Mesothelial cell of epicardium (in vitro differentiated cells): ENCODE measurements at places on chromosomes 6 and 20.

DNA sequence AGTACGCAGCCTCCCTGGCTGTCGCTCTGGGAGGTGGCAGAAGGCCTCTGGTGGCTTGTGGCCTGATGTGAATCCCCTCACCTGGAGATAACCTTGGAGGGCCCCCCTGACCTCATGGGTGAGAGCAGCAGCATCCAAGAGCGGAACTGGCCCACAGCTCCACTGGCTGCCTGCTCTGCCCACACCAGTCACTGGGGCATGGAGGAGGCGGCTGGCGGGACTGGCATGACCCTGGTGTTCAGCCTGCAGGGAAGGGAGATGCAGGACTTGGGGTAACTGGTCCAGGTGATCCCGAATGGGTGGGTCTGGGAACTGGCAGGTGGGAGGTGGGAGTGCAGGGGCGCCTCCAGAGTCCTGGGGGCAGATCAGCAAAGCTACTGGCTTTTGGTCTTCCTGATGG lies 10.6 kb upstream of the DSN1 start:
- no peak overlapping the region for H3K27ac ChIP-seq
- H3K4me1 ChIP-seq, result no peaks in the 10 kb centered on the region
- no peak for DNase-seq
- H3K4me3 ChIP-seq, result no peak overlapping the region
- H3K27me3 ChIP-seq, result no peaks in the 10 kb centered on the region

DNA sequence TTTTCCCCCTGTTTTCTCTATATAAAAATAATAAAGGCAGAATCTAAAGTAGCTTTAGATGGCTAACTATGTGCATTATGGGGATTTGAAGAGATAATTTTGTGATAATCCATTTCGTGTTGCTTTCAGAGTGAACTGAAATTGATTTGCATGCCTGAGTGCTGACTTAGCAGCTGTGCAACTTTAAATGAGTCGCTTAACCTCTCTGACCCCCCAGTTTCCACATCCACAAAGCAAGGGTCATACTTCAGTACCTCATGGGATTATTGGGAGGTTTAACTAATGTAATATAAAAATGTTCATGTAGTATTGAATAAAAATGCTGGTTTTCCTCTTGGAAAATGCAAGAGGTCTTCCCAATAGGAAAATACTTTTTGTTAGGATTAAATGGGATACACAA lies 63.8 kb upstream of the FABP7 start:
- peaks cover 37% of the 10 kb centered on the region for H3K4me1 ChIP-seq
- no peak overlapping the region for H3K4me3 ChIP-seq

DNA sequence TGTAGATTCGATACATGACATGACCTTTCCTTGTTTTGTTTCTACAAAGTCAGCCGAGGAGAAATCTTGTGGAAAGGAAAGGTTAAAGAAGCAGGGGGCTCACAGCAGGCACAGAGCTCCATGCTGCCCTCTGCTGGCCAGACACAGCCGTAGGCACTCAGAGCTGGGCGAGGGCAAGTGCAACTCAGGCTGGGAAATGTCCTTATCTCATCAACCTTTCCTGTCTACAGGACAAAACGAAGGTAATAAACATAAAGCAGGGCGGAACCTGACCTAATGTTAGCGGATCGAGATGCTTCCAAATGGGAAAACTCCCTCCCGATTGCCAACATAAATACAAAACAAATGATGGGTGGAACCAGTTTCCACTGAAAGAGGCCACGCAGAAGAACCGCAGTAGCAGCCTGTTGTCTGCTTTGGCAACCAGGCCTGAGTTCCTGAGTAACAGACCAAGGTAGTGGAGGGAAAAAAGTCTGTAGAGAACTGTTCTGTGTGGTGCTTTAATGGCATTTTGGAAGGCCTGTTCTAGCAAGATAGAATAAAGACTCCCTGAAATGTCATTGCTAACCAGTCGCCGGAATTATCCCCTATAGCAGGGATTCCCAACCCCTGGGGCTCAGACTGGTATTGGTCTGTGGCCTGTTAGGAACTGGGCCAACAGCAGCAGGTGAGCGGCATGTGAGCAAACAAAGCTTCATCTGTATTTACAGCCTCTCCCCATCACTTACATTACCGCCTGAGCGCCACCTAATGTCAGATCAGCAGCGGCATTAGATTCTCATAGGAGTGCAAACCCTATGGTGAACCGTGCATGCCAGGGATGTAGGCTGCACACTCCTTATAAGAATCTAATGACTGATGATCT lies 85.2 kb downstream of the MBOAT1 start:
- DNase-seq, result peak; percentile 76
- H3K4me1 ChIP-seq, result peaks cover 32% of the 10 kb centered on the region
- no peaks in the 10 kb centered on the region for H3K27me3 ChIP-seq

DNA sequence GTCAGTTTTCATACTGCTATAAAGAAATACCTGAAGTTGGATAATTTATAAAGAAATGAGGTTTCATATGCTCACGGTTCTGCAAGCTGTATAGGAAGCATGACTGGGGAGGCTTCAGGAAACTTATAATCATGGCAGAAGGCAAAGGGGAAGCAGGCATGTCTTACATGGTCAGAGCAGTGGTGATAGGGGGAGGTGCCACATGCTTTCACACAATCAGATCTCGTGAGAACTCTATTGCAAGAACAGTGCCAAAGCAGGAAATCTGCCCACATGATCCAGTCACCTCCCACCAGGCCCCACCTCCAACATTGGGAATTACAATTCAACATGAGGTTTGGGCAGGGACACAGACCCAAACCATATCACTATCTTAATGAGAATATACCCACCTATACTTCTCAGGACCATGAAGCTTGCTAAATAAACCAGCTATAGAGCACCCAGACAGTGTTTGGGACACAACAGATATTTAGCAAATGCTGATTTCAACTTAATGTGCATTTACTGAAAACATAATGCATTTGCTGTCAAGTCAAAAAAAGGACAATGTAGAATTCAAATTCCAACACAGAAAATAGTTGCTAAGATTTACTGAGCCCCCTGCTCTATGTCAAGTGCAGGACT lies 63.8 kb downstream of the TNFRSF21 start:
- no peak overlapping the region for H3K4me3 ChIP-seq
- no peaks in the 10 kb centered on the region for H3K36me3 ChIP-seq
- peaks cover 26% of the 10 kb centered on the region for H3K4me1 ChIP-seq
- no peak overlapping the region for H3K27ac ChIP-seq
- no peaks in the 10 kb centered on the region for H3K27me3 ChIP-seq

GRCh38 chr6:165847407-165848085 lies 184.5 kb upstream of the PDE10A start:
- no peak overlapping the region for H3K27ac ChIP-seq
- no peak for DNase-seq
- H3K36me3 ChIP-seq, result no peaks in the 10 kb centered on the region
- peaks cover 48% of the 10 kb centered on the region for H3K4me1 ChIP-seq
- peak overlapping the region; percentile 6 for H3K4me3 ChIP-seq
- peaks cover 73% of the 10 kb centered on the region for H3K27me3 ChIP-seq

DNA sequence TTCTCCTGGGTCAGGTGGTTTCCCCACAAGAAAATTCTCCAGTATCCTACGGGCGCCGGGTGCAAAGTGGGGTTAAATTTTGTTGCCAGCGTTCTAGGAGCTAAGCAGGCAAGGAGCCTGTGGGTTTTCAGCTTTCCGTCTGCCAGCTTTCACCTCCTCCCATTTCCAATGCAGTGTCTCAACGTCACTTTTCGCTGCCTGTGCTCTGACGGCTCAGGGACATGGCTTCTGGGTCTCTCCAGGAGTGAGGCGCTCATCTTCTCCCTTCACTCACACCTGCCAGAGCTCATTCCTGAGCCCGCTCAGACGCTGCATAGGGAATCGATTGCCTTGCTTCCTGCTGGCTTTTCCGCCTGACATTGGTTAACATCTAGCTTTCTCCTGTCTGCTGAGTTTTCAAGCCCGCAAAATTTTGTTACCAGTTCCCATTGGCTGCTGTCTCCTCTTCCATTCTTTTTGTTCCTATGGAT lies 7.3 kb upstream of the NAA20 start:
- peaks cover 16% of the 10 kb centered on the region for H3K4me1 ChIP-seq
- H3K27me3 ChIP-seq, result no peaks in the 10 kb centered on the region
- no peak for DNase-seq
- peak overlapping the region; percentile 7 for H3K4me3 ChIP-seq
- H3K36me3 ChIP-seq, result no peaks in the 10 kb centered on the region
- H3K27ac ChIP-seq, result peak overlapping the region; percentile 10

GRCh38 chr6:169095153-169095552 lies 158.5 kb downstream of the THBS2 start:
- no peak for DNase-seq
- H3K4me3 ChIP-seq, result no peak overlapping the region
- peaks cover 5% of the 10 kb centered on the region for H3K4me1 ChIP-seq
- H3K36me3 ChIP-seq, result peaks cover 3% of the 10 kb centered on the region
- peaks cover 2% of the 10 kb centered on the region for H3K27me3 ChIP-seq

DNA sequence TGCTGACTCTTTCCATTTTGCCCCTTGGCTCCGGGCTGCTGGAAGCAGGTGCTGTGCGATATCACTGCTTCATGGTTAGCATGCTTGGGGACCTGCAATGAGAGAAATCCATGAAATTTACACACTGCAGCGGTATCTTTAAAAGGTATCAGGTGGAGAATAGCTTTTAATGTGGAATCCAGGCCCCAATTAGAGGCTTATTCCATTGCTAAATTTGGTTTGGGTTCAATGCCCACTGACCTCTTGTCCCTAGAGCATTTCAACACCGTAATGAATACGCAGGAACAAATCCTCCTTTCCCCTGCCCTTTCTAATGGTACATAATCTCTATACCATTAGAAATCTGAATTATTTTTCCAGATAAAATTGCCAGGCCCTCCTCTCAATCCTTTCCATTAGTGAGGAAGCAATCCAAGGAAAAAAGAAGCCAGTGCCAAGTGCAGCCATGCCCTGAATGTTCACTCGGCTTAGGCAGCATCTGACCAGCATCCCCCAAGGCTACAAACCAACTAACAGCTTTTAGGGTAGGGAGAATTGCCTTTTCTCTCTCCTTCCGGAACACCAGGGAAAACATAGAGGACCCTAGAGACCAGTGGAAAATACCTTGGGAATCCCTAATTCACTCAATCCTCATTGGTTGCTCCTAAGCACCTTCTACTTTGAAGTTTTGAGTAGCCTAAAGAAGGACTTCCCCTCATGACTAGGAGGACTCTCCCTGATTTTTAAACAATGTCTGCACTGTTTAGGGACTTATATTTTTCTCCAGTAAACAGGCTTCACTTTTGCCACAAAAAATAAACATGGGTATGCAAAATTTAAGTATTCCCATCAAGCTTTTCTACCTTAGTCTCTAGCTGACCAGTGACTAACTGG lies 143.1 kb downstream of the QRSL1 start:
- H3K36me3 ChIP-seq, result peaks cover 9% of the 10 kb centered on the region
- H3K27ac ChIP-seq, result peak overlapping the region; percentile 6
- H3K4me3 ChIP-seq, result no peak overlapping the region
- H3K27me3 ChIP-seq, result no peaks in the 10 kb centered on the region

GRCh38 chr6:23176471-23176870 lies 607.1 kb downstream of the HDGFL1 start:
- H3K4me1 ChIP-seq, result peaks cover 53% of the 10 kb centered on the region
- H3K36me3 ChIP-seq, result peaks cover 2% of the 10 kb centered on the region
- no peaks in the 10 kb centered on the region for H3K27me3 ChIP-seq
- DNase-seq, result no peak
- no peak overlapping the region for H3K4me3 ChIP-seq

GRCh38 chr6:122778302-122778701 lies 1.2 kb upstream of the FABP7 start:
- H3K27ac ChIP-seq, result no peak overlapping the region
- H3K4me1 ChIP-seq, result peaks cover 24% of the 10 kb centered on the region
- no peak for DNase-seq
- H3K36me3 ChIP-seq, result no peaks in the 10 kb centered on the region

DNA sequence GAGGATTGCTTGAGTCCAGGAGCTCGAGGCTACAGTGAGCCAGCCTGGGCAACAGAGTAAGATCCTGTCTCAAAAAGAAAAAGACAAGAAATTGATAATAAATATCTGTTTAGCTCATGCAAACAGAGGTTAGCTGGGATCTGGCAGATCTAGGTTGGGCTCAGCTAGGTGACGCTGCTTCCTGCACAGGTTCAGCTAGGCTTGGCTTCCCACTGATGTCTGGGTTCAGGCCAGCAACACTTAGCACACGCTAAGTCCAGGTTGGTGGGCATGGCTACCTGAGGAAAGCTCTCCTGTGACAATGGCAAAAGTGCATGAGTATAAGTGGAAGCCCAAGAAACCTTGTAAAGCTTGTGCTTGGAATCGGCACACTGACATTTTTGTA lies 48.7 kb downstream of the RIN2 start:
- no peak for DNase-seq
- peak overlapping the region; percentile 77 for H3K27ac ChIP-seq
- H3K27me3 ChIP-seq, result no peaks in the 10 kb centered on the region
- no peak overlapping the region for H3K4me3 ChIP-seq
- H3K4me1 ChIP-seq, result peaks cover 7% of the 10 kb centered on the region

GRCh38 chr6:133460101-133460500 lies 218.9 kb downstream of the EYA4 start:
- no peak overlapping the region for H3K27ac ChIP-seq
- no peaks in the 10 kb centered on the region for H3K27me3 ChIP-seq
- no peak overlapping the region for H3K4me3 ChIP-seq
- peaks cover 37% of the 10 kb centered on the region for H3K4me1 ChIP-seq

DNA sequence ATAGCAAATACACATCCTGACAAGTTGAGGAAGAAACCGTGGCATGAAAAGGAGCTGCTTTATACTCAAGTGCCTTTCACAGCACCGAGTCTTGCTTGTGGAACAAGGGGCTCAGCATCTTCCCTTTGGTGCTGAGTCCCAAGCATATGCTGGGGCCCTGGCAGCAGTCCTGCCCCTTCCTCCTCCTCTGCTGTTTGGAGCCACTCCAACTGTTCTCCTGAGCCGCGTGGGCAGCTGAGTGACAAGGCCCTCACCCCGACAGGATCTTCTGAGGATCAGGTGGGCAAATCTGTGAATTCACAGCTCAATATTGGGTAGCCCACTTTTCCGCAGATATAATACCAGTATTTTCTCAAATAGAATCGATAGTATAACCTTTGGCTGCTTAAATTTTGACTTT lies 24.7 kb downstream of the DACT2 start:
- H3K4me1 ChIP-seq, result peaks cover 6% of the 10 kb centered on the region
- no peak overlapping the region for H3K27ac ChIP-seq
- peaks cover 8% of the 10 kb centered on the region for H3K27me3 ChIP-seq
- no peaks in the 10 kb centered on the region for H3K36me3 ChIP-seq

DNA sequence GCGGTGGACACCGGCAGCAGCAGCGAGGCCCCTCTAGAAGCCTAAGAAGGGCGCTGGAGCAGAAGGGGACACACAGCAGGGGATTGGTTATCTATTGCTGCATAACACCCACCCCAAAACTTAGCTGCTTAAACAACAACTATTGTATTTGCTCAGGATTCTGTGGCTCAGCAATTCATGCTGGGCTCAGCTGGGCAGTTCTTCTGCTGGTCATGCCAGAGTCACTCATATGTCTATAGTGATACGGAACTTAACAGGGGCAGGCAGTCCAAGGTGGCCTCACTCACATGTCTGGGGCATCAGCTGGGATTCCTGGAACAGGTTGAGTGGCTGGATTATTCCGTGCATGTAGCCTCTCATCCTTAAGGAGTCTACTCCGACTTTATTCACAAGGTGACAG lies 17.6 kb upstream of the PPP1R16B start:
- no peak overlapping the region for H3K4me3 ChIP-seq
- peaks cover 4% of the 10 kb centered on the region for H3K27me3 ChIP-seq
- H3K36me3 ChIP-seq, result no peaks in the 10 kb centered on the region

GRCh38 chr20:17699931-17700351 lies at the start of gene BANF2:
Gene BANF2, plus strand, starts transcription at chr20:17699966. Its CDS starts 25,060 bp downstream, at chr20:17725026.
- no peaks in the 10 kb centered on the region for H3K4me1 ChIP-seq
- no peak within 1 kb of the TSS for H3K27ac ChIP-seq
- H3K36me3 ChIP-seq, result no peaks in the 10 kb centered on the region
- DNase-seq, result no peak
- H3K27me3 ChIP-seq, result no peaks in the 10 kb centered on the region
